ENCODE measurements at places on chromosomes 7 and 10.

DNA sequence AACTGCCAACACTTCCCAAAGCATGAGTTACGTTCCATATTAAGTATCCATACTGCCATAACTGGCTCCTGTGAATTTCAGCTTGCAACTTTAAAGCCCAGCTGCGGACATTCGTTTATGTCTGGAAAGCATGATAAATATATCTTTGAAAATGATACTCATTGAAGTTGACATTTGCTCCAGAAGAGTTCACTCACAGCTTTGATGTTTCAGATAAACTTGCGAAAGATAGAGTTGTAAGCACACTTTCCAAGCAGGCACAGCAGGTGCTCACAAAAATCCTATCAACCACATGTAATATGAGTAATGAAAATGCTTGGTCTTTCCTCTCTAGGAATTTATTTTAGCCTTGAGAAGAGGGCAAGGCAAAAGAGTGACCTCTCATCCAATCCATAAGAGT, 4.5 kb downstream of the CHCHD3 start:
- DNase-seq, result no peak

DNA sequence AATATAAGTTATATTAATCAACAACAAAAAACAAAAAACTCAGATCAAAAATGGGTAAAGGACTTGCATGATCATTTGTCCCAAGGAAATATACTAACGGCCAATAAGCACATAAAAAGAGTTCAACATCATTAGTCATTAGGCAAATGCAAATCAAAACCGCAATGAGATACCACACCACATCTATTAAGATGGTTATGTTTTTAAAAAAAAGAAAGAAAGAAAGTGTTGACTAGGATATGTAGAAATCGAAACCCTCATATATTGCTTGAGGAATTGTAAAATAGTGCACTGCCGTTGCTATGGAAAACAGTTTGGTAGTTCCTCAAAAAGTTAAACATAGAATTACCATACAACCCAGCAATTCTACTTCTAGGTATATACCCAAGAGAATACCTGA, 39.4 kb upstream of the CTNNA3 start:
- no peak for DNase-seq

DNA sequence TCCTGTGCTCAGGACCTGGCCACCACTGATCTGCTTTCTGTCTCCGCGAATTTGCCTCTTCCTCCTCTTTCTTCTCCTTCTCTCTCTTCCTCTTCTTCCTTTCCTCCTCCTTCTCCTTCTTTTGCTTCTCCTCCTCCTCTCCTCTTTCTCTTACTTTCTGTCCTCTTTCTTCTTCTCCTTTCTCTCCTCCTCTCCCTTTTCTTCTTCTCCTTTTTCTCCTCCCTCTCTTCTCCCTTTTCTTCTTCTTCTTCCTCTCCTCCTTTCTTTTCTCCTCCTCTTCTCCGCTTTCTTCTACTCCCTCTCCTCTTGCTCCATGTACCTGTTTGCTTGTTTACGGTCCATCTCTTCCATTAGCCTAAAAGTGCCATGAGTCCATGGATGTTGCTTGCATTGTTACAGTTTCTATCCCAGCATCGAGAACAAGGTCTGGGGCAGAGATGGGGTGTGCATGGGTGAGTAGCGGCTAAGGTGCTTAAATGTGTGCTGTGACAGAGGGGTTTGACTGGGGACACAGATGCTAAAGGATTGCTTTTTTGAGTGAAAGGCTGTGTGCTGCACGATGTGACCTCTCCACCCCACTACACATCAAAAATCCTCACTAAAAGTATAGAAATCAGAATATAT, 7.7 kb downstream of the SH2D4B start:
- no peak for DNase-seq

GRCh38 chr7:28096713-28097112, 83.9 kb downstream of the JAZF1 start:
- no peak for DNase-seq

GRCh38 chr7:7318601-7319000, 136.3 kb downstream of the C1GALT1 start:
- no peak for DNase-seq

GRCh38 chr10:71432101-71432905, 35.6 kb downstream of the CDH23 start:
- no peak for DNase-seq

DNA sequence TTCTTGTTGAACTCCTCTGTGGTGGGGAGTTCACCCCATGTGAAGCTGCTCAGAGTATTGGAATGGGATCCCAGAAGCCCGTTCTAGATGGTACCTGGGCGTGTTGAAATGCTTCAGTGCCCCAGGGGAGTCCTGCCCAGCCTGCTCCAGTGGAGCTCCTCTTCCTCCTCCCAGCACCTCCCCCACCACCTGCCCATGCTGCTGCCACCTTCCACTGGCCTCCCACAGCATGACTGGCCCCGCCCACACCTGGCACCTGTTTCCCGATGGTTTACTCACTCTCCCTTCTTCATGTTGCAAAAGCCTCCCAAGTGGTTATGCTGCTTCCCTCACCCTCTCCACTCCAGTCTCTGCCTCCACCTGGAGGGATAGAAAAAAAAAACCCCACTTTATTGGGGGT, 32.2 kb upstream of the PCBD1 start:
- DNase-seq, result no peak

Data from stimulated activated CD8-positive, alpha-beta memory T cell treated with anti-CD3 and anti-CD28 coated beads, Interleukin-15, amount 100 ng/mL, for 4 hours (primary cell).